ENCODE measurements at places on chromosomes 4 and X. TPM values are rescaled to one million over a fixed set of nuclear protein-coding genes. Genes with fewer than 3 reads are reported as not detected.

Gene SHROOM4
- 15.6 TPM for polyA plus RNA-seq

- DNase-seq: peak; percentile 87
Measured at GRCh38 chr4:147866532-147867271, 134.8 kb downstream of the ARHGAP10 start.

Gene TRAM1L1
- polyA plus RNA-seq: 18.6 TPM

Gene CRLF2
- 0.09 TPM for polyA plus RNA-seq

Gene NCAPG
- polyA plus RNA-seq: 26.5 TPM

Gene FMR1NB
- polyA plus RNA-seq: 0.05 TPM

Measured in right renal pelvis (tissue), 4 donors.